ENCODE measurements at places on chromosomes 6 and 20.
A peak's percentile ranks its signal among the peaks of the same experiment; 100 is the strongest.

- DNase-seq: peak; percentile 78
These were observed 119.4 kb downstream of the JARID2 start for GRCh38 chr6:15365273-15365687.

DNA sequence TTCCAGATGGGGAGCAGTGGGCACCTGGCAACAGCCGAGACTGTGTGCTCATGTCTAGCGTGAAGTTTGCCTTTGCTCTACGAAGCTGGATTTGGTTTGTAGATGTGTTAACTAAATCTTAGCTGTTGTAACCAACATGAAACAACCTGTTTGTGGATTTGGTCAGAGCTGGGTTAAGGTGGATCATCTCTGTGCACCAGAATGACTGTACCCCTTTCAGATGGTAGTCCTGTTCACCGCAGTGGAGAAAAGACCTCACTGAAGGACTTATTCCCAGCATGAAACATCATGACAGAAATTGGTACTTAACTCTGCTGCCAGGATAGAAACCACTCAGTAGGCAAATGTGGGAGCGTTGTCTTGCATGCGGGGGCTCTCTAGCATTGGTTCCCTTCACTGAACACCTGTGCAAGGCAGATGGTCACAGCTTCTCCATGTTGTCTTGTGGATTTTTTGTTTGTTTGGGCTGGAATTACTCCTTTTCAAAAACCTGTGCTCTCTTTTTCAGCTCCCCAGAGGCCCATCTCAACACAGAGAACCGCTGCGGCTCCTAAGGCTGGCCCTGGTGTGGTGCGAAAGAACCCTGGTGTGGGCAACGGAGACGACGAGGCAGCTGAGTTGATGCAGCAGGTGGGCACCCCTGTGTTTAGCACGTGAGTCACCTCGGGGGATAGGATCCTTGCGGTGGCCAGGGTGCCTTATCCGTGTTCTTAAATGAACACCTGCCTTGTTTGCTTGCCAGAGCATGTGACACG, 19.3 kb upstream of the EFCAB8 start:
- DNase-seq: no peak

DNA sequence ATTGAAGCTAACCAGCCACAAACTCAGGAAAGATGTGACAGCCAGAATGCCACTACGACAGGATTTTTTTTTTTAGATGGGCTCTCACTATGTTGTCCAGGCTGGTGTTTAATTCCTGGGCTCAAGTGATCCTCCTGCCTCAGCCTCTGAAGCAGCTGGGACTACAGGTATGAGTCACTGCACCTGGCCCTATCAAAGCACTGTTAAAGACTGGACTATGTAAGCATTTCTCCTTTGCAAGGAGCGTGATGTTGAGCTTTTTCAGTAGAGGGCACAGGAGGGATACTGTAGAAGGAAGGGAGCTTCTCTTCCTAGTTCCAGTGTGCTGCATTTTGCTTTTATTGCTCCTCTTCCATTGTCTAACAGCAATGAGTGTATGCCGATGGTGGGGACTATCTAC, 35.8 kb downstream of the ZBTB9 start:
- no peak for DNase-seq

DNA sequence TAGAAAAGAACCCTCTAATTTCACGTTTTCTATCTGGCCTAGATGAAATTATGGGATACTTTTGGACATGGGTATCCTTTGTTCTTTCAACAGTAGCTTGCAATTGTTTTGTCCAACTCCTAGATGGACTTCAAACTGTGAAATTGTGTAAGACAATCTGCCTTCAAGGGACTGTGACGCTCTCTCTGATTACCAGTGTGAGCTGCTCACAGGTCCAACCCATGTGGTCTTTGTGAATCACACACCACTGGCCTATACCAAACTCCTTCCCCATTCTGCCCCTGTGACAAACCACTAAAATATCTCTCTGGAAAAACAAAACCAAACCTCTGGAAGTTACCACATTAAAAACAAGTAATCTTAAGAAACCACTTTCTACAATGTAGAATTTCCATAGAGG, 59.5 kb downstream of the NINL start:
- no peak for DNase-seq

GRCh38 chr20:6673071-6673470, 94.4 kb upstream of the BMP2 start:
- DNase-seq: no peak

DNA sequence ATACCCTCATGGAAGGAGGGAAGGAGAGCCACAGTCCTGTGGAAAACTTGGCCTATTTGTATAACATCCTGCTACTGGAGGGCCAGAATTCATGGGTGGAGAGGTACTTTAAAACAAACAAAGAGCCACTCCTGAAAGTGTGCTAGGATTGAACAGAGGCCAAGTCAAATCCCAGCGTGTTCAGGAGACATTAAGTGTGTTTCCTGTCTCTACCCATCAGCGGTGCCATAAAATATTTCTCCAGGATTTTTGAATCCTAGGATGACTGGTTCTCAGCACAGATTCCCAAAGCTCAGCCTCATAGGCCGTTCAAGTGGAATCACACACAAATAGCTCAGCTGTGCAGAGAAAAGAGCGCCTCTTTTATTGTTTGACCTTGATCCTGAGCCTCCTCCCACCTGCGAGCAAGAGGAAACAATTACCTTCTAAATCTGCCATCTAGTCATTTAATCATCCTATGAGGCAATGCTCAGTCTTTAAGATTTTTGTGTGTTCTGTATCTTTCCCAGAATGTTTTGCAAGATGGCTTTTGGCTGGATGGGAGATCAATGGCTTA, 31.8 kb upstream of the RALGAPA2 start:
- DNase-seq: no peak

DNA sequence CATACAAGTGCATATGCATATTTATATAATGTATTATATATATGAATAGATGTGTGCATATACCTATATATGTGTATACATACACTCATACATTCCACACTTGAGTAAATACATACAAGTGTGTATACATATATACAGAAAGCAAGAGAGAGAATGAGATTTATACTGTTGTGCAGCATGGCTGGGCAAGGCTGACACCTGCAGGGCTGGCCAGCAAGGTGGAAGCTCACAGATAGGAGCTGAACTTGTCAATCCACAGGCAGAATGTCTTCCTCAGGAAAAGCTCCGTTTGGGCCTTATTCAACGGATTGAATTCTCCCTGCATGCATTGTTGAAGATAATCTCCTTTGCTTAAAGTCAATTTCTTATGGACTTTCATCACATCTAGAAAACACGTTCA, 256.7 kb downstream of the ZNF217 start:
- DNase-seq: no peak

DNA sequence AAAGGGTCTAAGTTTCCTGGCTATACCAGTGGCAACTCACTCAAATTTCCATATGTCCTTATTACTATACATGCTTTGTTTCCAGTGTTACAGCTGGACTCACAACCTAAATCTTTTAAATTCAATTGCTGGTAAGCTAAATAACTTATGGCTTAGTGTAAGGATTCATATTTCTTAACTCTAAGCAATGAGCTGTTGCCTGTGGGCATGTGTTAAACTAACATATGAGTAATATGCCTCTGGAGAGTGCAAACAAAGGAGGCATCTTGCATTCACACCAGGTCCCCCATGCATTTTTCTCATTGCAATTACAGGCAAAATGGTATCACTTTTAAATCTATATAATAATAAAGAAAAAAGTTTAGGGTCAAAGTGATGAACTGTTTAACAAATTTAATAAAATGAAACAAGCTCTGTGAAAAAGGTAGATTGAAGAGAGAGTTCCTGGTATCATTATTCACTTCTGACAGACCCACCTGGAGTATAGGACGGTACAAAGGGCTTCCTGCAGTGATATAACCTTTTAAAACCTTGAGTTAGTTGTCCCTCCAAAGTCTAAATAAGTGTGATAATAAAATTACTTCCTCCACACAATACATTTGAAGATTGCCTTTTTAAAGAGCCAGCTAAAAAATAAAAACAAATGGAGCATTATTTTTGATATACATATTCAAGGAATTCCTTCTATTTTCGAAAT, 57.6 kb upstream of the HMGCLL1 start:
- DNase-seq: no peak

DNA sequence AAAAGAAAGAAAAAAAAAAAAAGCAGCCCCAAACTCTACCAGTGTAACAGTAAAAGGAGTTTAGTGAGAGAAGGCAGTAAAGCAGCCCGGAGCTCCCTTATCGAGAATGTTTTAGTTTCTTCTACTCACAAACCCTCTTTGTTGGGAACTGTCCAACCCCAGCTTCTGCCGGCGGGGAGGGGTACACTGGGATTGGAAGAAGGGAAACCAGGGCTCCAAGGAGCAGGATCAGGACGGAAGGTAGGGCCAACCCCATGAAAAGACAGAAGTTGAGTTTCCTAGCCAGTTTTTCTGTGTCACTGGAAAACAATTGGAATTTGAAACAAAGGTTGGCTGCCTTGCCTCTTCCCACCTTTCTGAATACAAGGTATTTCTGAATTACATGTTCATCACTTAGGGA, 66.0 kb downstream of the KIZ start:
- no peak for DNase-seq

GRCh38 chr6:170402318-170403040, 95.9 kb downstream of the FAM120B start:
- DNase-seq: no peak

DNA sequence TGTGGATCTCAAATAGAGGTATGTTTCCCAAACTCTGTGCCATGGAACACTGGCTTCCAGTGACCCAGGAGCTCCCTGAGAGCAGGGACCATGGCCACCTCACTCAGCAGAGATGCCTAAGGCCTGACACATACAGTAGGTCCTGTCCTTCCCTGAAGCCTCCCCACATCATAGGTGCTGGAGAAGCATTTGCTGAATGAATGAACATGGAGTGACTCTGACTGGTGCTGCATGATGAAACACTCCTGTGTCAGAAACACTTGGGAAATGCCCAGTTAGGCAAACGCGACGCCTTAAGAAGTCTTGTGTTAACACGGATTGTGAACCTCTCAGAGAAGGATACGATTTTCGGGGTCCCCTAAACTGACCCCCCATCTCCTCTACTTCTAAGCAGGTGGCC, 14.3 kb downstream of the SLA2 start:
- no peak for DNase-seq

- no peak for DNase-seq
These were observed 223.7 kb upstream of the TSHZ2 start for GRCh38 chr20:52748285-52748932.

GRCh38 chr6:158847786-158848185, 28.6 kb upstream of the EZR start:
- no peak for DNase-seq

GRCh38 chr20:57665589-57665971, 44.2 kb downstream of the PMEPA1 start:
- peak; percentile 47 for DNase-seq

GRCh38 chr6:65938000-65938399, 231.0 kb upstream of the EYS start:
- DNase-seq: no peak

DNA sequence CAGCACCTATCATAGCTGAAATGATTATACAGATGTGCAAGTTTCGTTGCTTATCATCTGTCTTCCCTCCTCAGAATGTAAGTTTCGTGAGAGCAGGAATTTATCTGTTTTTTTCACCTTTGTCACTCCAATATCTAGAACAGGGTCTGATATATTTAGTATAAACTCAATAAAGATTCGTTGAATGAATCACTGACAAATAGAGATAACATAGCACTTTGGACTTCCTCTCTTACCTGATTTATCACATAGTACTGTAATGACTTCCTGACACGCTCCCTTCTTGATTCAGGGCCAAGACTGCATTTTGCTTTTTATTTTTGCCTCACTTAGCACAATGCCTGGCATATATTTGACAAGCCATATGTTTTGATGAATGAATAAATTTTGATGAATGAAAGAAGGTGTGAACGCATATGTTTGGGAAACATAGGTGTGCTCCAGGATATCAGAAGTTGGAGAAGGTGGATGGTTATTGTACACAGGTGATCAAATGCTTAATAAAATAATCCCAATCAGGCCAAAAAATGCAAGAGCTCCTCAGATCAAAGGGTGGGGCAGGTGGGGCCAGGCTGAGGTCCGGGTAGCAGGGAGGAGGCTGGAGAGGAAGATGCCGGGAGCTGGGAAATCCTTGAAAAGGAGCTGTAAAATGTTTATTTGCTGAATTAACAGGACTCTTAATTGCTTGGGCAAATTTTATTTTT, 33.0 kb downstream of the PIM1 start:
- no peak for DNase-seq

DNA sequence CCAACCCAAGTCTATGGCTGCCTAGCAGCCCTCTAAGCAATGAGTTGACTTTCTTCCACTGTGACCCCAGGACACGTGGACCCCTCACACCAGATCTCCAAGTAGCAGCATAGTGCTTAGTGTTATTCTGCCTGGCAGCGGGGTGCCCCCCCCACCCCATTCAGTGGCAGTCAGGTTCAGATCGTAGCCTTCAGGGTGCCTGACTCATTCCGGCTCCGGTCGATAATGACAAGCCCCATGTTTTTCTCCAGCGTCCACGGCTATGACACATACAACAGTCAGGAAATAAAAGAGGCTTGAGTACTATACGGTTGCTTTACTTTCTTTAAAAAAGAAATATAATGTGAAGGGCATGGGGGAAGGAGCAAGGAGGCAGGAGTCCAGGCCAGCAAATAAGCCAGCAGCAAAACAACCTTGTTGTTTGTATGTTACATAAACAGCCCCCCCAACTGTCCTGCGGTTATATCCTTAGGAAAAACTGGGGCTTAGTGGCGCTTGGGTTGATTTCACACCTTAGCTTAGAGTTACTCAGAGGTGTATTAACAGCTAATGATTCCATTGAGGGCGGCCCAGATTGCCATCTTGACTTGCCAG, 23.1 kb downstream of the GNAS start:
- DNase-seq: no peak

DNA sequence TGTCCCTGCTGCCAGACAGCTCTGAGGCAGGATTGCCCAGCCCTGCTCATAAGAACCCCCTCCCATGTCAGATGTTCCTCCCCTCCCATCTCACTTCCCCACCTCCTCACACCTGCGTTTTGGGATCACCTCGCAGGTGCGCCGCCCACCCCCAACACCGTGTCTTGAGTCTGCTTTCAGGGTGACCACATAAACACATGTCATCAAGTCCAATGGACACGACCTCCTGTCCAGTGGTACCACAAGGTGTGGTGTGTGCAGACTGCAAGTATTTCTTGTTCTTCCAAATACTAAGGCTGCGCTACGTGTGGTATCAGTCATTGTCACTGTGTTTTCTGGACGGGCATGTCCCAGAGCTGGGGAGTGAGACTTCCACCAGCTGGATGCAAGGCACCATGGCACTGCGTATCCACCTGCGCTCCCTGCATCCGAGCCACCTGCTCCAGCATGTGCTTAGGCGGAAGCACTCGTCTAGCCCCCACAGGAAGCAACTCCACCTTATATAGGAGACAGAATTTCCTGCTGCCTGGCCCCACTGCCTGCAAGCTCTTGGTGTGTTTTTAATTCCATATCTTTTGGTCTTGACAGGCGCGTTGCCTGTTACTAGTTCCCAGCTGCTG, 119.7 kb upstream of the NXT1 start:
- DNase-seq: no peak

- DNase-seq: no peak
These were observed 56.6 kb upstream of the SAMHD1 start for GRCh38 chr20:37007898-37008649.

- peak; percentile 72 for DNase-seq
These were observed 223.6 kb upstream of the CITED2 start for GRCh38 chr6:139597771-139598755.

All from upper lobe of right lung (tissue), 1 donor.